ENCODE measurements at places on chromosomes 3 and 15.

GRCh38 chr3:127787071-127787490 is 35.2 kb downstream of the MGLL start:
- DNase-seq: no peak

- no peak for DNase-seq
Measured at GRCh38 chr3:64625381-64625780, 62.4 kb downstream of the ADAMTS9 start.

DNA sequence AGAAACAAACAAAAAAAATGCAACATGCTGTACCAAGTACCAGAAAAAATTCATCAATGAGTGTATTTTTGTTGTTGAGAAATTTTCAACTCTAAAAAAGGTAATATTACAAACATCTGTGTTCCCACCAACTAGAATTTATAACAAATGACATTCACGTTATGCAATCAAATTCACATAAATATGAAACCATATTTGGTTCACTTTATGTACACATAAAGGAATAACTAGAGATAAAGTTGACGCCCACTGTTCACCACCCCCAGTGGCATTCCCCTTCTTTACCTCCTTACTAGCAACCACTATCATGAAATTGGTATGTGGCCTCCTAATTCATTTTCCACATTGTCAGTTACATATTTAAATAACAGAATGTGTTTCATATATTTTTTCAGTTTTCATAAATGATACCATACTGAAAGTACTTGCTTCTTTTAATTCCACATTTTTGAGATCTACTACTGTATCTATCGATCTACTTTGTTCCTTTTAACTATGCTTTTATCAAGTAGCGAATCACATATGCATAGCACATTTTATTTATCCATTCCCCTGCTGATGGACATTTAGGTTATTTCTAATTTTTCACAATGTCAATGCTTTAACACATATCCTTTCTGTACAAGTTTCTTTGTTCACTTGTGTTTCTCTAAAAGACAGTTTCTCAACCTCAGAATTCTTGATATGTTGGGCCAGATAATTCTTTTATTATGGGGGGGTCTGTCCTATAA is 34.5 kb downstream of the TBC1D5 start:
- DNase-seq: no peak

DNA sequence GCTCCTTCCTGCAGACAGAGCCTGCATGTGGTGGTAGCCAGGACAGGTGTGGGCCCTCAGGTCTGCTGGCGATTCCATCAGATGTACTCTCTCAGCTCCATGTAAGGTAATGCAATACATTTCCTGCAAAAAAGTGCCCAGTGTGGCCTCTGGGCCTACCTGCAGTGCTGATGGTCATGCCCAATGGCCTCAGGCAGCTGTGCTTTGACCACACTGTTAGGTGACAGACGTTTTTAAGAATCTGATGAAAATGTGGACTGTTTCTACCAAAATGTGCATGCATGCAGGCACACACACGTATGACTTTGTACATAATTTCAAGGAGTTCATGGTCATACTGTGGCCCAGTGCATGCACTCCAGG is 152.9 kb downstream of the RAB11A start:
- no peak for DNase-seq

DNA sequence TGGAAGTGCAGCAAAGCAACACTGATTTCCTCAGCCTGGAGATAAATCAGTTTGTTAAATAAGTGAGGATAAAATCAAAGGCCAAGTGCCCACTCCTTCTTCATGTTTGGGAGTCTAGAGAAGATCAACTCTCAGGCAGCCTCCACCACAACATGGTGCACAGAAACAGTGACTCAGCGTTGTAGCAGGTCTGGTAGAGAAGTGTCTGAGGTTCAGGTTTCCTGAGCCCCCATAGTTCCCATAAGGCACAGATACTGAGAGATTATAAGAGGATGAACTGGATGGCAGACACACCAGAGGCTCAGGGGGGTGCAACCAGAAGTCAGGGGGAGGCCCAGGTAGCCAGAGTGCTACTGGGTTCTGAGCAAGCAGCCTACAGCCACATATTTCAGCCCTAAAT is 166.7 kb downstream of the FRMD5 start:
- DNase-seq: no peak

DNA sequence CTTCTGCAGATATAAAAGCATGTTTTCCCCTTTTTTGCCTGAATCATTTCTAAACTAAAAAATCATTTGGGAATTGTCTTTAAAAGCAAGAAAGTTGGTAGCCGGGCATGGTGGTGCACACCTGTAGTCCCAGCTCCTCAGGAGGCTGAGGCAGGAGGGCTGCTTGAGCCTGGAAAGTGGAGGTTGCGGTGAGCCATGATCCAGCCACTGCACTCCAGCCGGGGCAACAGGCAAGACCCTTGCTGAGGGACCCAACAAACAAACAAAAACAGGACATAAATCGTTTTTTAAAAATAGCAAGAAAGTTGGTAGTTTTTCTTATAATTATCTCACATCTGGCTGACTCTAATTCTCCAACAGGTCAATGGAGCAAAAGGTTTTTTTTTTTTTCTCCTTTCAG is 2.5 kb downstream of the HIGD1A start:
- no peak for DNase-seq

Measured in GM19239 (cell line).